ENCODE measurements at places on chromosomes 16 and 17.

DNA sequence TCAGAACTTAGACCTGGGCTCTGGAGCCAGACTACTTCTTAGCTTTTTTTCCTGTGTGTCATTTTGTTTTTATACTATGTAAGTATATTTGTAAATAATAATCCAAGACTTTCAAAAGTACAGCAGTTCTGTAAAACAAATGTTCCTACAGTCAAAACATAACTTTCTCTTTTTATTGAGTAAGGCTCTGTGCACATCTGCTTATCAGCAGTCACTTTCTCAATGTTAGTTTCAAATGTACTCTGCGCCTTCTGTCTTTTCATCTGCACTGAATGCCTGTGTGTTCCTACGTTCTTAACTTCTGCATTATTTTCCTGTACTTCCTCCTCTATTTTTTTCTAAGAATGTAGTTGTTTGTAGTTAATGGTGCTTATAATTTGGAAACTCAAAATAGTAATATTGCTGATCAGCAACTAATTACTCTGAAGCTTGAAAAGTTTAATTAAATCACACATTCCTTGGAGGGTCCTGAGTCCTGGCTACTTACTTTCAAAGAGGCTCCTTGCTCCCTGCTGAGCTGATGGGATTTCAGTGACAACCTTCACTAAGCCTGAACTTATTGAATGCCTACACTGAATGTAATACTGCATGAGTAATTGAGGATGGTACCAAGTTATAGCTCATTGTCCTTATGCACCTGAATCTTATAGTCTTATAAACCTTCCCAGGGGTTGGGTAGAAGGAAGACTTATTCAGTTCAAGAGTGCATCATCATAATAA, 329.9 kb downstream of the KCNJ2 start:
- no peak for DNase-seq

- no peak for DNase-seq
These were observed 304.1 kb upstream of the N4BP1 start for GRCh38 chr16:48914070-48914469.

- no peak for DNase-seq
These were observed 11.5 kb downstream of the MAPT start for GRCh38 chr17:45905814-45906213.

GRCh38 chr17:21392266-21392665, 16.1 kb downstream of the KCNJ12 start:
- DNase-seq, result no peak

- DNase-seq, result no peak
These were observed 5.9 kb upstream of the C16orf95 start for GRCh38 chr16:87322833-87323726.

DNA sequence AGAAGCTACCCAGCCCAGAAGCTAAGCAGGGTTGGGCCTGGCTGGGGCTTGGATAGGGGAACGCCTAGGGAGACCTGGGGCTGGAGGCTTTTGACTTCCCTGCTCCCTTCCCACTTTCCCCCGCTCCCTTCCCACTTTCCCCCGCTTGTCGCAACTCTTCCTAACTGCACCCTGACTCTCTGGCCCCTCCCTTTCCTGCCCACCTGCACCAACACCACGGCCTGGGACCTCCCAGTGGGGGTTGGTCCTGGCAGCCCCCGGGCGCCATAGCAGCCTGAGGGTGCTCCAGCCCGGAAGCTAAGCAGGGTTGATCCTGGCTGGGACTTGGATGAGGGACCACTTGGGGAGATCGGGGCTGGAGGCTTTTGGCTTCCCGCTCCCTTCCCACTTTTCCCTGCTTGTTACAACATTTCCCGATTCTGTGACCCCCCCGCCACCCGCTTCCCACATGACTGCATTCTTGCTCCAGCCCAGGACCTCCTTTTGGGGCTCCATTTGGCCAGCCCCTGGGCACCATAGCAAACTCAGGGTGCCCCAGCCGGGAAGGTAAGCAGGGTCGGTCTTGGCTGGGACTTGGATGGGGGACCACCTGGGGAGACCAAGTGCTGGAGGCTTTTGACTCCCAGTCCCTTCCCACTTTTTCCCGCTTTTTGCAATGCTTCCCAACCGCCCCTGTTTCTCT, 2287.0 kb downstream of the TP53TG3F start:
- no peak for DNase-seq

GRCh38 chr16:83856792-83857191, 42.1 kb upstream of the MLYCD start:
- no peak for DNase-seq

- no peak for DNase-seq
These were observed 124.6 kb downstream of the AXIN2 start for GRCh38 chr17:65436871-65437270.

DNA sequence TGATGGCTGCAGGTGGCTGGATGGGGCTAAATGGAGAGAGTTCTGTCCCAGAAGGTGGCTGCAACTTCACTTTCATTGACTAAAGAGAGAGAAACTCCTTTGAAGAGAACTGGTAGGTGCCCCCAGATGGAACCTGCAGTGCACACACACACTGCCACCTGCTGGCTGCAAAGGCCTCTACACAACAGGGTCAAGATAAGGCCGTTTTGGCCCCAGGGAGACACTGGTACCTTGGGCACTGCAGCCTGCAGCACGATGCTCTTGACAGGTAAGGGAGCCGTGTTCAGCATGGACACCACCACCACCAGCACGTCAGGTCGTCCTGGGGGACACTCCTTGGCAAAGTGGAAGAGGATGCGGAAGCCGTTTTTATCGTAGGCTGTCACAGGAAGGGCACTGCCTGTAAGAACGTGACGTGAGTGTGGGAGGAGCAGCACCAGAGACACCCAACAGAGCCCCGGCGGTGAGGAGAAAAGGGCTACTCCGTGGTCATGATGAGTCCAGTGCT, 22.7 kb downstream of the GGA3 start:
- DNase-seq, result peak; percentile 68

- DNase-seq, result no peak
These were observed 24.8 kb downstream of the RAD51D start for GRCh38 chr17:35094902-35095301.

- DNase-seq, result no peak
These were observed 1.4 kb downstream of the RAPGEFL1 start for GRCh38 chr17:40178660-40179059.

DNA sequence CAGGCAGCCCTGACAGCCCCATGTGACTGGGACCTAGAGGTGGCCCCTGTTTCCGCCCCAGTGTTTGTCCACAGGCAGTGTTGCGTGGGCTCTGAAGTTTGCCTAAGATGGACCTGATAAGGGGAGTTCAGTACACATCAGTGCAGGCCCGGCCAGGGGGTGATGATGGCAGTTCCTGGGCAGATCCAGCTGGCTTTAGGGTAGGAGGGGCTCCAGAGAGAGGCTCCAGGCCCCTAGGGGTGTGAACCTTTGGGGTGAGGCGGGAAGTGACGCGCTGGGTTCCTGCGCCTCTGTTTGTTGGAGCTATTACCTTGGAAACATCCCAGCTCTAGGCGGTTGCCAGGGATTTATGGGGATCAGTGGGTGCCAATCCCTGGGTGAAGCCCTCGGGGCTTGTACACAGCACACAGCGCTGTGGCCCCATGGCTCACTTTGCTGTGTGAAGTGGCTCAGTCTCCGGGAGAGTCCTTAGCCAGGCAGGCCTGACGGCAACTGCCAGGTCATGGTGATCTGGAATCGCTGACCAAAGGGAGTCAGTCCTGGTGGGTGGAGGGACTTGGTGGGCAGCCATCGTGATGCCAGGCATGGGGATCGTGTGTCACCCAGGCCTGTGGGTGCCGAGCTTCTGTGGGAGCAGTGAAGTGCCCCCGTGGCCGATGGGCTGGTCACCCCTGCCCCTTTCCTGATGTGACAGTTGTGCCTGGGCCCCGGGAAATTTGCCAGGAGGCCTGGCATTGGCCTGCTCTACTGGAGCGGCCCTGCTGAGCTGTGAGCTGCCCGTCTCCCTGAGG, 146.1 kb downstream of the SEC14L1 start:
- DNase-seq, result no peak

DNA sequence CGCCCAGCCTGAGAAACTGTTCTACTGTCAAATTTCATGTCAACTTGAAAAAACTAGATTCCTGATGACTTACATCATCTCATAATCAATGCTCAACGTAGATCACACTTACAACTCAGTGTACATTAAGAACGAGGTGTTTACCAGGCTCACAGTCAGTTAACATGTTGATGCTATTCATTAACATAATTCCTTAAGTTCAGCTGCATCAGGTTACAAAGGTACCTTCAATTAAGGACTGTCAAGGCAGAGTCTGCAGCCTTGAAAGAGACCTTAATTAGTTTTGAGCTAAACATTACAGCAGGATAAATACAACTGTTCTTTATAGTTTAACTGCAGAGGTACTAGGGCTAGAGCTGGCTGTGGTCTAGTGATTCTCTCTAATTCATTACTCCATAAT, 1.9 kb downstream of the GNA13 start:
- DNase-seq, result no peak

- no peak for DNase-seq
These were observed 173.3 kb downstream of the MRTFB start for GRCh38 chr16:14244196-14245010.

DNA sequence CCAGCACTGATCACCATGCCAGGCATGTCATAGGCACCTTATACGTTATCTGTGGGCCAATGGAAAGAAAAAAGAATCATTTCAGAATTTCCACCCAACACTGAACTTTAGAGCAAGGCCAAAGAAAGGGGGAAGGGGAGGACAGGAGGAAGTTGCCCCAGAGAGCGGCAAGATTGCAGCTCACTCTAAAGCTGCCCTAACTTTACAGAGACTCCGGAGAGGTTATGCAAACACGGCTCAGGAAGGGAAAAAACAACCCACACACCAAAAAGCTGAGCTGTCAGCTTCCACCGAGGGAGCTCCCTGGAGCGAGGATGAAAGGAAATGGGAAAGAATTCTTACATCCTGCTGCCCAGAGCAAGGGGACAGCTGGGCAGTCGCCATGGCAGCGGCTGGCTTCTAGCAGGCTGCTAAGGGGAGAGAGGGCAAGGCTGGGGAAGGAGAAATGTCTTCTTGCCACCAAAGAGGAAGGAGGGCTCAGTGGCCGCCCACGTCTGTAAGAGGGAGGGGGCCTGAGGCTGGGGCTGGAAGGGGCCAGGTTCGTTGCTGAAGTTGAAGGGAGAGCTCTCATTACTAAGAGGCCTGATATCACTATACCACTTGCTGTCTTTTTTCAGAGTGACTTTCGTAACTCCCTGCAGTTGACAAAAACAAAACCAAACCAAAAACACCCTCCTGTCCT, 18.2 kb downstream of the COTL1 start:
- DNase-seq, result peak; percentile 79

GRCh38 chr17:3771140-3771539, 29.8 kb downstream of the ITGAE start:
- no peak for DNase-seq

DNA sequence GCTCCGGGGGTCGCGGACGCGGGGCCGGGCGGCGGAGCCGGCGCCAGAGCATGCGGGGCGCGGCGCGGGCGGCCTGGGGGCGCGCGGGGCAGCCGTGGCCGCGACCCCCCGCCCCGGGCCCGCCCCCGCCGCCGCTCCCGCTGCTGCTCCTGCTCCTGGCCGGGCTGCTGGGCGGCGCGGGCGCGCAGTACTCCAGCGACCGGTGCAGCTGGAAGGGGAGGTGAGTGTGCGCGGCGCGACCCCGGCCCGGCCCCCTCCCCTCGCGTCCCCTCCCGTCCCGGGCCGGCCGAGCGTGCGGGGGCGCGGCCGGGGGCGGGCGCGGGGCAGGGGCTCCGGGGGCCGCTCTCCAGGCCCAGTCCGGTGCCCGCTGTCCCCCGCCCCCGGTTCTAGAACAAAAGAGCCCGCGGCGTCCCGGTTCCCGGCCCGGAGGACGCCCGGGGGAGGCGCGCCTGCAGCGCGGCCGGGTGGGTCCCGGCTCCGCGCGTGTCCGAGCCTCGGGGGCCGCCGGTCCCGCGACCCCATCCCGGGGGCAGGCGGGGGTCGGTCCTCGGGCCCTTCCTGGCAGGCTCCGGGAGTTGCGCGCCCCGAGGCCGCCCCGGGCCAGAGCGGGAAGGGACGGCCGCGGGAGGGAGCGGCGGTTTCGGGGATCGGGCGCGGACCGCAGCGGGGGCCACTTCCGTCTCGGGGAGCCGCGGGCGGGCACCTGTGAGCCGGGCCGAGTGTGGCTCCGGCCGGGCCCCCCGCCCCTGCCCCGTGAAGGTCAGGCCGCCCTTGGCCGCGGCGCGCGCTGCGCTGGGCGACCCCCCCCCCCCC, 563 bp downstream of the METRNL start:
- DNase-seq, result no peak

DNA sequence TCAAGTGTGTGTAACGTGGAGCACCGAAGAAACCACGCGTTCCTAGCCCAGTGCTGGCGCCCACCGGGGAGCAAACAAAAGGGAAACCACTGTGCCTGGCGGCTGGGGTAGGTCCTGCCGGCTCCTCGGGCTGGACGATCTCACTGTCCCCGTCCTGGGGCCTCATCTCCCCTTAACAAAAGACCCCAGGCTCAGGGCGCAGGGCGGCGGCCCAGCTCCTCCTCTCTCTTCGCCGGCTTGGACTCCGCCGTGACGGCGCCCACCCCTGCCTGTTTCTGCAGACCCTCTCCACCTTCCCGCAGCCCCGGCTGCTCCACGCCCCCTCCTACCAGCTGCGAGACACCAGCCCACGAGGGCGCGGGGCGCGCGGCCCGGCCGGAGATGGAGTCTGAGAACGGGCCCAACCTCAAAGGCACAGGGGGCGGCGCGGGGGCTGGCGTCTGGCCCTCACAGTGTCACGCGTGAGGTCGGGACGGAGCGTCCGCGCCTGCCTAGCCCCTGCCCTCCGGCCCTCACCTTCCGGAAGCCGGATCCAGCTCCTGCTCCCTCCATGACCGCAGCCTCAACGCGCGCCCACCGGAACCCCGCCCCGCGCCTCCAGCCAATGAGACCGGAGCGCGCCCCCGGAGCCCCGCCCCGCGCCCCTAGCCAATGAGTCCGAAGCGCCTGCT, at the start of gene CENPX:
TSS of gene CENPX (minus strand) at position 569 of the 671 bp plus-strand sequence. CDS start at position 552, 17 bp downstream.
- DNase-seq, result peak; percentile 13

- DNase-seq, result peak; percentile 65
These were observed 29.4 kb downstream of the HMOX2 start for GRCh38 chr16:4505356-4506147.

DNA sequence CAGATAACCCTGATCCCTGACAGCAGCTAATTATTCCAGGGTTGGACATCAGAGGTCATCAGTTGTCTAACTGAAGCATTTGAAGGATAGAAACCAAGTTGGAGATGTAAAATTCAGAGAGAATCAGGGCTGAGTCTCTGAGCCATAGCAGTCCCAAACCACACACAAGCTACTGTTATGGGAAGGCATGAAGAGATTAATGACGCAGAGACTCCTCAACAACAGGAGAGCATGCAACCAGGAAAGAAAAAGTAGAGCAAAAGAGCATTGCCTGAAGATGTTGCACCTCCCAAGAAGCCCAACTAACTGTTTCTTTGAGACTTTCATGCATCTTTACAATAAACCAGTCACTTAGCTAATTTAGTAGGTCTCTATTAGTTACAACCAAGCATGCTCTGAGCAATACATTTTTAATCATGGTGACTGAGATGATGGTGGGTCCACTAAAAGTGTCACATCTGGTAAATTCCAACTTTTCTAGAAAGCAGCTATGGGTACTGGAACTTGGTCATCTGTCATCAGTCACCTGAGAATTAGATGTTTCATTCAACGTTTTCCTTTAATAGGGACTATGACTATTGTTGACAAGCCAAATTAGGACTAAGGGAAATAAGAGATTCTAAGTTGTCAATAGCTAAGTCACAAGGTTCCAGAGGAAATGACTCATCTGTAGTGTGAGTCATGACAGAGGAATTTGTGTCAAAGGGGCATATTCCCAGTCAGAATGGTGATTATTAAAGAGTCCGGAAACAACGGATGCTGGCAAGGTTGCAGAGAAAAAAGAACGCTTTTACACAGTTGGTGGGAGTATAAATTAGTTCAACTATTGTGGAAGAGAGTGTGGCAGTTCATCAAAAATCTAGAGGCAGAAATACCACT, 239.8 kb downstream of the CHD9NB start:
- no peak for DNase-seq
